ENCODE measurements at places on chromosomes 2 and 18.

DNA sequence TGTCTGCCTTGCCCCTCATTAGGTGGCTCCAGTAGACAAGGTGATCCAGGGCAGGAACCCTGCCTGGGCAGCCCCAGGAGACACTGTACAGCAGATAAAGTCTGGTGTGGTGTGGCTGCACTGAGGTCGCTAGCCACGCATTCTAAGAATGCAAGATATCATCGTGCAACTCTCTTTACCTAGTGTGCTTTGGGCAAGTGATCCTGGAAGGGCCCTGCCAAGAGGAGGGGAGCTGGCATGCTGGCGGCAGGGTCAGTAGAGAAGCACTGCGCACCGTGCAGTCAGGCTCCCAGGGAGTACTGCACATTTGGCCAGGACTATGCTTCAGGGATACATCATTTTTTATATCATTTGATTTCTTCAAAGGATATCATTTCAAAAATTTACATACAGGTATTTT lies 195.3 kb upstream of the SMAD2 start:
- DNase-seq = no peak

DNA sequence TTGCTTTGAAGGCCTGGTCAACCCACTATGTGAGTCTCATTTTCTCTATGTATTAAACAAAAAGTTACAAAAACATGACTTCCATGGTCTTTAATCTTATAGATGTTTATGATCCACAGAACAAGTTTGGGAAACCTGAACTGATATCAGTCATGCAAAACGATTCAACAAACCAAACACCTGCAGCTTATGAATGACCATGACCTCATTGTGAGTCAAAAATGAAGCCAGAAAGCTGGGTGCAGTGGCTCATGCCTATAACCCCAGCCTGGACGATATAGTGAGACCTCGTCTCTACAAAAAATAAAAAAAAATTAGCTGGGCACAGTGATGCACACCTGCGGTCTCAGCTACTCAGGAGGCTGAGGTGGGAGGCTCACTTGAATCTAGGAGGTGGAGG lies 270.4 kb upstream of the CCDC68 start:
- DNase-seq = no peak

GRCh38 chr18:77114415-77115191 lies 18.0 kb downstream of the MBP start:
- peak; percentile 63 for DNase-seq

DNA sequence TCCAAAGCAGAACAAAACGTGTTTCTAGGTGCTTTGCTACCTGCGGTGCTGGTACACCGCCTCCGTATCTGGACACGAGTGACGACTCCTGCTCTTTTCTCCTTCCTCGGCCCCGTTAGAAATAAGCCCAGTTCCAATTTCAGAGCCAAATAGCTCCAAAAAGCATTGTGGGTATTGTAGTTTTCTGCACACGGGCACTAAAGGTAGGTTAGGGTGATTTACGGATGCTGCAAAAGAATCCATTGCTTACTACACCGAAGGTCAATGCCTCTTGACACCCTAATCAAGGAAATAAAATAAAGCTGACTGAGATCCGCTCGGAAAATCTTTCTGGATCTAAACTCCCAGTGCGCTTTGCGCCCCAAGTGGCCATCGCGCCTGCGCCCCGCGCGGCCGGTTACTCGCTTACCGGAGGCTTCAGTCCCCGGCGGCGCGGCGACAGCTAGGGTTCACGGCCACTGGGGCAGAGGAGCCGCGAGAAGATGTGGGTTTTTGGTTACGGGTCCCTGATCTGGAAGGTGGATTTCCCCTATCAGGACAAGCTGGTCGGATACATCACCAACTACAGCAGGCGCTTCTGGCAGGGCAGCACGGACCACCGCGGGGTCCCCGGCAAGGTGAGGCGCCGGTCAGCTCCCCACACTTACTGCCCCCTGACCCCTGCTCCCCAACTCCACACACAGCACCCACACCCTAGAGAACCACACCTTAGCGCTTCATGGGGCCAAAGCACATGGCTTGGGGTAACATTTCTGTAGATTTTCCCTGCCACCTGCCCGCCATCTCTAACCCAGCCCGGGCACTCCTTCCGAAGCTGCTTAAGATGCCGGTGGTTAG lies at the start of gene CHAC2:
CHAC2 (plus strand) TSS at position 400 of the 837 bp plus-strand sequence; CDS start at position 483, 83 bp downstream.
- DNase-seq = peak; percentile 33
